CD4-positive, alpha-beta T cell treated with Interleukin-4 for 4 hours (primary cell): ENCODE measurements at places on chromosomes 16 and 17.

DNA sequence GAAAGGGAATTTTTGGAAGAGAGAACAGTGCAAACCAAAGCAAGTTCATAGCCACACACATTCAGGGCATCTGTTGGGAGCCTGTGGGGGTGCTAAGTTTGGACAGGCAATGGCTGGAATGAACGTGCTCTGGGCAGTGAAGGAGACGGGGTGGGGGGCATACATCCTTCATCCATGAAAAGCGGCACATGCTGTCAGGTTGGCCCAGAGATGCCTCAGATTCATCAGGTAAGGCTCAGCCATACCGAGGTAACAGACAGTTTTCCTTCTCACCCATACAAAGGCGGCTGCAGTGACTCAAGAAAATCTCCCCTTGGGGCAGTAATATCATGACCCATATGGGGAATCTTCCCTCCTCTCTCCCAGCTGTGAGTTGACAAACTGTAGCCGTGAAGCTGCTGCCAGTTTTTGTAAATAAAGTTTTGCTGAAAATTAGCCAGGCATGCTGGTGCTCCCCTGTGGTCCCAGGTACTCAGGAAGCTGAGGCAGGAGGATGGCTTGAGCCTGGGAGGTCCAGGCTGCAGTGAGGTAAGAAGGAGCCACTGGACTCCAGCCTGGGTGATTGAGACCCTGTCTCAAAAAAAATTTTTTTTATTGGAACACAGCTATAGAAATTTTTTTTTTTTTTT lies 9.2 kb upstream of the UBALD2 start:
- no peak for DNase-seq

DNA sequence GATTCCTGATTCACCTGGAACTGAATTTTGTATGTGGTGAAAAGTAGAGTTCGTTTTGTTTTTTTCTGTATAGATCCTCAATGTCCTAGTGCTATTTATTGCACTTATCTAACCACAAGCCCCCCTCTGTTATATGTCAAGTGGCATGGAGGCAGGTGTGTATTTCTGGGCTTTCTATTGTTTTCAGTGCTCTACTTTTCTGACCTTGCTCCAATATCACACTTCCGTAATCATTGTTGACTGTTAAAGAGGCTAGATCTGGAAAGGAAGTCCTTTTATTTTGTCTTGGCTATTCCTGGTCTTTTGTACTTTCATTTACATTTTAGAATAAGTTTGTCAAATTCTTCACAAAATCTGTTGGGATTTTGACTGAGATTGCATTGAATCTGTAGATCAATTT lies 26.8 kb upstream of the FBXO47 start:
- DNase-seq: no peak

DNA sequence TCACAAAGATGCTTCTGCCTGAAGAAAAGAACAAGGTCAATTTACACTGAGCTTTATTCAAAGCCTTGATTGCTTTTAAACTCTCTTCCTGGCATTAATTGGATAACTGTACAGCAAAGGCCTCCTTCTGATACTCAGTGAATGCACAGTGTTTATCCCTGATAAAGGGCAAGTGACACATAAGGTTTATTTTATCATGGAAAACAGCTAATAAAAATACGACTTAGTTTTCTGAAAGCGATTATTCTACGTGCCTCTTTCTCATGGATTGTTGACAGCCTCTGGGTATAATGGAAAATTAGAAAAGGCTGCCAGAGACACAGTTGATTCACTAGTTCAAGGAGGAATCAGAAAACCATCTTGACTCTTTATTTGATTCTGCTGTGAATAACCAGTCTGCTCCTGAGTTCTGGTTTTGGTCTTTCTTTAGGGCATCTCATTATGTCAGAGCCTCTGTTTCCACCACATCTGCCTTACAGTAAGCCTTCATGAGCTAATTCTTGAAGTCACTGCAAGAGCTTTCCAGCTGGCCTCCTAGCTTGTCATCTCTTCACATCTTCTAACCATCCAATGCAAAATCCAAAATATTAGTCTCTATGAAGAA lies 212.9 kb downstream of the CNTNAP4 start:
- DNase-seq: no peak

DNA sequence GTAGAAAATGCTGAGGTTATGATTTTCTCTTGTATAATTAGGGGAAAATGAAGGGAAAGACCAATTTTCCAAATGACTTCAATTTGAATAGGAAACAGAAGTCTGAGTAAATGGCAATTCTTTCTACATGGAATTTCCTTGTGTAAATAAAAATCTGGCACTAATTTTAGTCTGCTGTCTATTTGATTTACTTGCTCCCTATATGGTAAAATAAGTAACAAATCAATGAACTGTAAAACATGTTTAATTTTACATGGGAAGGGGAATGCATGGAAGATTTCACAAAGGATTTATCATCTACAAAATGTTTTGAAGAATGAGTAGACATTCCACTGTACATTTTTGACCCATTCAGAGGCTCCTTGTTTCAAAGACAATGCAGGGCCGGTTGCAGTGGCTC lies 811.6 kb upstream of the GOT2 start:
- DNase-seq: no peak

DNA sequence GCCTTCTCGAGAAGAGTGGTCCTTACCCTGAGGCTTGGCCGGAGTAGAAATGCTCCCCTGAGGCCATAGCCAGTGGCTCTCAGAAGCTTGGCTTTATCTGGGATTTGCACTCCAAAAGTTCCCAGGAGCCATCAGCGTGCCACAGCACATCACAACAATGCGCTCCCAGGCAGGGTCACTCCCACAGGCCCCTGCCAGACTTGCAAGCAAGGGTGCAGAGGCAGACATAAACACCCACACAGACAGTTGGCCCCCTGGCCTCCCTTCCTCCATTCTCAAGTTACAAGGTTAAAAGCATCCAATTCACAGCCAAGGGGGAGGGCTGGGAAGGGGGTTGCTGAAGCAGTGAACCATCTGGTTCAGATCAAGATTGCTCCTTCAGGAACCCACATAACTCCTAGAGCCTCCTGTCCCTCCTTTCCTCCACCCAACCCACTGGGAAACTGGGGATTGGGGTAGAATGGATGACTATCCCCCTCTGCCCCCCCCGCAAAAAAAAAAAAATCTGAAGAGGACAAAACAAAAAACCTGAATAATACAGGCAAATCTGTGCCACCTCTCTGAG lies 1.8 kb downstream of the ST3GAL2 start:
- no peak for DNase-seq

DNA sequence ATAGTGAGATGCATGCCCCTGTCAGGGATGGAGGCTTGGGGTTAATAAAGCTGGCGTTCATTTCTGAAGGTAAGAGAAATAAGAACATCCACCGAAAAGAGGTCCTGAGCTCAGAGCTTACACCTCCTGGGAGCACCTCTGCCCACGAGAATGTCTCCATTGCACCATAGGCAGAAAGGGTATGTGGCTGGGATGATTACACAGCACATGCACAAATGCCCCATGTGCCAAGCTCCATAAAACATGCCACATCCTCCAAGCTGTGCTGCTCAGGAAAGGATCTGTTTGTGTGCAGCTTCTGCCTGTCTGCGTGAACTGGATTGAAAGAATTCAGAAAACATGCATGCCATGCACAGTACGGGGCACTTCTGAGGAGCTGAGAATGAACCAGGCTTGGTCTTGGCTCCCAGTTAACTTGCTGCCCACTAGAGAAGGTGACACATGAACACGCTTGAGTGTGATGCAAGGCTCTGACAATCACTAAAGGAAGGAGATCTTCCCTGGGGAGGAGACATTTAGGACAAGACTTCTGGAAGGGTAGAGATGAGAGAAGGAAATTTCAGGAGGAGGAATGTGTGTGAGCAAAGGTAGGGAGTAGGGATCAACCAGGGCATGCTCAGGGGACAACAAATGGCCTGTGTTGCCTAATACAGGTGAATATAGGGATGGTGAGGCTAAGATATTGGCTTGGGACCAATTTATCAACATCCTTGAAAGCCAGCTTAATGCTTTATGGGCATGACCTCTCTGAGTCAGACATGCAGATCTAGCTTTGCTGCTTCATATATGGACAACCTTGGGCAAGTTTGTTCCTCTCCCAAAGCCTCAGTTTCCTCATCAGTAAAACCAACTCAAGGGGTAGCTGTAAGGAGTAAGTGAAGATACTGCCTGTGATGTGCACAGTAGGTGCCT lies 32.0 kb upstream of the SMPD3 start:
- DNase-seq: no peak

DNA sequence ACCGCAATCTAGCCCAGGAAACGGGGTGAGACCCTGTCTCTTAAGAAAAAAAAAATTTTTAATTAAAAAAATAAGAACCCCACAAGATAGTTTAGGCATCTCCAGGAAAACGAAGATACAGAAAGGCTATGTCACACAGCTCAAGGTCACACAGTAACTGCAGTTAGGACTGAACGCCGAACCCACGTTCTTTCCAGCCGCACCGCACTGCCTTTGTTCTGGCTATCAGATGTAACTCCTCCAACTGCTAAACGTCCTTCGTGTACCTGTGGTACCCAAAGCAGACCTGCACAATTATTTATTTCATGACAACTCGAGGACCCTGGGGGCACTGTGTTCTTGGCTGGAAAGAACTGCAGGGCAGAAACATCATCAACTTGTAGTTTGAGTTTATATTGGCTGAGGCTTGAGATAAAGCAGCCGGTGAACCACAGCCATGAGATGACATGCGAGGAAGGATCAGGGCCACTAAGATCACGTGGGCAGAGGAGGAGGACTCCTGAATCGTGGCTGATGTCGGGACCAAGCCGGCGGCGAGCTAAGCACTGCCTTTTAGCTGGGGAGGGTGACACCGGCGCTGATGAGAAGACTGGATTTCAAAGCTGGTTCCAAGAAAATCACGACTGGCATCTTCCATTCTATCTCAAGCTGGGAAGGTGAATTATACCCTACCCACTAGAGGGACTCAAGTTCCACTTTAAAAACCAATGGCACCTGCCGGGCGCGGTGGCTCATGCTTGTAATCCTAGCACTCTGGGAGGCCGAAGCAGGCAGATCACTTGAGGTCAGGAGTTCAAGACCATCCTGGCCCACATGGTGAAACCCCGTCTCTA lies 20.7 kb upstream of the MNT start:
- DNase-seq: no peak

GRCh38 chr17:83200751-83201150 lies 121.3 kb downstream of the METRNL start:
- no peak for DNase-seq

DNA sequence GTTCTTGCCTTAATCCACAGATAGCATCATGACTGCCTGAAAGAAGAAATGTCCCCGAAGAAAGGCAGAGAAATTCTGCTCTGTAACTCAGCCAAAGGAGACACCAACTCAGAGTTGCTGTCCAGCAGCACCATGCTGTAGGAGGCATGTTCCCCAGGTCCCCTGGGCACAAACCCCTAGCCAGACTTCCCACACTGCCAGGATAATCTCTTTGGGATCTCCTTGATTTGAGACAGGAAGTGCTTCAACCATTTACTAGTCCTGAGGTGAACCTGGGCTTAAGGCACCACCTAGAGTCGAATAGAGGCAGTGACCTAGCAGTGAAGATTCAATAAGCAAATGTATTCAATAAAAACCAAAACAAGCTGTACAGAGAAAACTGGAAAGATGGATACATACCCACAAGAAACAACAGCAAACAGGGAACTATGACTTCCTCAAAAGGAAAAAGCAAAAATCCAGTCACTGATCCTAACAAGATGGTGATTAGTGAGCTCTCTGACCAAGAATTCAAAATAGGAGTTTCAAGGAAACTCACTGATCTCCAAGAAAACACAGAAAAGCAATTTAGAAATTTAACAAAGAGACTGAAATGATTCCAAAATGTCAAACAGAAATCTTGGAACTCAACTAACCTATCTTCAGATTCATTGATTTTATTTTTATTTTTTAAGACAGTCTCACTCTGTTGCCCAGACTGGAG lies 5.7 kb downstream of the OR4D2 start:
- DNase-seq: peak; percentile 71
